ENCODE measurements at places on chromosomes 4 and X. TPM values are rescaled to one million over a fixed set of nuclear protein-coding genes. Genes with fewer than 3 reads are reported as not detected.

The MAGEC2 gene
- not detected for total RNA-seq

The NAP1L2 gene
- 0.95 TPM for total RNA-seq

The CYTL1 gene
- 13.9 TPM for total RNA-seq

The EDA2R gene
- 1.5 TPM for total RNA-seq

The LUZP4 gene
- total RNA-seq: not detected

The HTN3 gene
- total RNA-seq: not detected

The SLC2A9 gene
- 1.2 TPM for total RNA-seq
